ENCODE measurements at places on chromosomes 4 and X.

DNA sequence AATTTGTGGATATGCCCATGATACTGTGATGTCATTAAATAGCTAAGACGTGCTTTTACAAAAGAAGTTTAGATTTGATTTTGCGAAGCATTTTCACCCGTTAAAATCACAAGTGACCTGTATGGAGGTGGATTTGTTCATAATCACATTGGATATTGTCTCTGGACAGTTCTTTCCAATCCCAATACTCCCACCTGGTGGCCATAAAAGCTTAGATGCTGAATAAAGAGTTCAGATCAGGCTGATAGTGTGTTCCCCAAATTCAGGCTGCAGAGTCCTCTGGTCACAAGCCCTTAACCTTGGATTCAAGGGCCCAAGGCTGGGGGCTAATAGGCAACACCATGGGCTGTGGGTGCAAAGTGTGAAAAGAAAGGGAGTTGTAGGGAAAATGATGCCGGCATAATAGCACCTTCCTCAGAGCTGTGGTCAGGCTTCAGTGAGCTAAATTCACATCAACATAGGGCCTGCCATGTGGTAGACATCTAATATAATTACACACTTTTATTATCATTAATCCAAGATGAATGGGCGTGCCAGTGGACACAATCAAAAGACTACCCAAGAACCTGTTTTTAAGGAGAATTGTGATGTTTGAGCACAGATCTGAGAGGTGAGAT is 28.1 kb downstream of the SMIM43 start:
- peak; percentile 68 for DNase-seq

- no peak for DNase-seq
Observed at GRCh38 chrX:134480061-134480460, 20.1 kb downstream of the HPRT1 start.

- no peak for DNase-seq
Observed at GRCh38 chr4:152610131-152610530, 69.7 kb downstream of the TMEM154 start.

- DNase-seq: no peak
Observed at GRCh38 chr4:164293203-164293602, 460.7 kb upstream of the SMIM31 start.

DNA sequence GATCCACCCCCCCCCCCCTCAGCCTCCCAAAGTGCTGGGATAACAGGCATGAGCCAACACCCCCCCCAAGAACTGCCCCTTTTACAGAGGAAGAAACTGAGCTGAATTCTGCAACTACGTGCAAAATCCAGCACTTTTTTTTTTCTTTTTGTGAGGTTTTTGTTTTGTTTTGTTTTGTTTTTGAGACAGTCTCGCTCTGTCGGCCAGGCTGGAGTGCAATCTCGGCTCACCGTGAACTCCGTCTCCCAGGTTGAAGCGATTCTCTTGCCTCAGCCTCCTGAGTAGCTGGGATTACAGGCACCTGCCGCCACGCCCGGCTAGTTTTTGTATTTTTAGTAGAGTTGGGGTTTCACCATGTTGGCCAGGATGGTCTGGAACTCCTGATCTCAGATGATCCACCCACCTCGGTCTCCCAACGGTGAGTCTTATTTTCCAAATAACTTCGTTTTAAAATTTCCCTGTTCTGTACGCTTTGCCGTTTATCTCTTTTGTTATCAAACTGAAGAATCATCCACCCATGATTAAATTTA is 4.9 kb downstream of the CRLF2 start:
- no peak for DNase-seq

DNA sequence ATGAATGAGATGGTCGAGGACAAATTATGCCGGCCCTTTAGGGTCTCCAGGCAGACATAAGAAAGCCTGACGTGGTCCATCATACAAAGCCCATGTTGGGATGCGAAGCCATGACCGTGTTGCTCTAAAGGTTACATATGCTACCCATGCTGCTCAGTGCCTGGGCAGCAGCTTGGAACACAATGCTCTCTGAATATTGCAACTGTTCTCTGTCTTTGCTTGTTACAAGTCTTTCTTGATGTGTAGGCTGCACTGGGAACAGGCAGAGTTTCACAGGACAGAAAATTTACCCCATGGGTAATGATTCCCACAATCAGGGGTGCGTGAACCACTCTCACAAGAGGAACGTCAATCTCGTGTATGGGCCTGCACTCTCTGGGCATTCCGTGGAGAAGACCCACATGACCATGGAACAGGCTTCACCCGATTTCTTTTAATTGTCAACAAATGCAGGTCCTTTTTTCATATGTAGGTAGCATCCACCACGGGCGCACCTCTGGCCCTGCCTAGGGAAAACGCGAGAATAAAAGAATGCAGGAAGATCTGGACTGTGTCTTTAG is 66.3 kb downstream of the NBDY start:
- no peak for DNase-seq

DNA sequence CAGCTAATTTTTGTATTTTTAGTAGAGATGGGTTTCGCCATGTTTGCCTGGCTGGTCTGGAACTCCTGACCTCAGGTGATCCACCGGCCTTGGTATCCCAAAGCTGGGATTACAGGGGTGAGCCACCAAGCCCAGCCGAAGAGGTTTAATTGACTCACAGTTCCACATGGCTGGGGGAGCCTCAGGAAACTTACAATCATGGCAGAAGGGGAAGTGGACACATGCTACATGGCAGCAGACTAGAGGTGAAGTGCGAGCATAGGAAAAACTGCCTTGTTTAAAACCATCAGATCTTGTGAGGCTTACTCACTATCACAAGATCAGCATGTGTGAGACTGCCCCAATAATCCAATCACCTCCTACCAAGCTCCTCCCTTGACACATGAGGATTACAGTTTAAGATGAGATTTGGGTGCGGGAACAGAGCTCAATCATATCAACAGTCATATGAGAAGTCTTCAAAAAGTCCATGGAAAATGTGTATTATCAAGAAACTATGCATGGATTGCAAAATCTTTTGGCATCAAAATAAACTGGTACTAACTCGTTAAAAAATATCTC is 25.8 kb upstream of the RPL39 start:
- DNase-seq: no peak

- DNase-seq: no peak
Observed at GRCh38 chrX:138945219-138945618, 233.7 kb upstream of the FGF13 start.

GRCh38 chr4:119490335-119490734 is 138.3 kb downstream of the PDE5A start:
- peak; percentile 19 for DNase-seq

GRCh38 chrX:104745152-104745551 is 179.2 kb downstream of the IL1RAPL2 start:
- no peak for DNase-seq

DNA sequence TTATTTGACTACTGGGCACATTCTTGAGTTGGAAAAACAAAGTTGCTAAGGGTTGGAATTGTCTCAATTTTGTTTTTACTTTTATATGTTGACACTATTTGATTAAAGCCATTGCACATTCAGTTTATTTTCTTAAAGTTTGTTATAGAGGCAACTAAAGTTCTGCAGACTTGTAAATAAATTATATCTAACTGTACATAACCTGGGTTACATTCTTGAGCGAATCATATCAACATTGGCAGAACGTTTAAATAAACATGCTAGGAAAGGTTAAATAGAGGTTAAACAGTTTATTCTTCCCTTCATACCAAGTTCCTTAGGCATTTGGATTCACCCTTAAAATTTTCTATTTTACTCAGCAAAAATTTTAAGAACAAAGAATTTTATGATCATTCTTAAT is 74.5 kb downstream of the UCHL1 start:
- DNase-seq: no peak

GRCh38 chrX:123882391-123882790 is 22.5 kb downstream of the XIAP start:
- no peak for DNase-seq

DNA sequence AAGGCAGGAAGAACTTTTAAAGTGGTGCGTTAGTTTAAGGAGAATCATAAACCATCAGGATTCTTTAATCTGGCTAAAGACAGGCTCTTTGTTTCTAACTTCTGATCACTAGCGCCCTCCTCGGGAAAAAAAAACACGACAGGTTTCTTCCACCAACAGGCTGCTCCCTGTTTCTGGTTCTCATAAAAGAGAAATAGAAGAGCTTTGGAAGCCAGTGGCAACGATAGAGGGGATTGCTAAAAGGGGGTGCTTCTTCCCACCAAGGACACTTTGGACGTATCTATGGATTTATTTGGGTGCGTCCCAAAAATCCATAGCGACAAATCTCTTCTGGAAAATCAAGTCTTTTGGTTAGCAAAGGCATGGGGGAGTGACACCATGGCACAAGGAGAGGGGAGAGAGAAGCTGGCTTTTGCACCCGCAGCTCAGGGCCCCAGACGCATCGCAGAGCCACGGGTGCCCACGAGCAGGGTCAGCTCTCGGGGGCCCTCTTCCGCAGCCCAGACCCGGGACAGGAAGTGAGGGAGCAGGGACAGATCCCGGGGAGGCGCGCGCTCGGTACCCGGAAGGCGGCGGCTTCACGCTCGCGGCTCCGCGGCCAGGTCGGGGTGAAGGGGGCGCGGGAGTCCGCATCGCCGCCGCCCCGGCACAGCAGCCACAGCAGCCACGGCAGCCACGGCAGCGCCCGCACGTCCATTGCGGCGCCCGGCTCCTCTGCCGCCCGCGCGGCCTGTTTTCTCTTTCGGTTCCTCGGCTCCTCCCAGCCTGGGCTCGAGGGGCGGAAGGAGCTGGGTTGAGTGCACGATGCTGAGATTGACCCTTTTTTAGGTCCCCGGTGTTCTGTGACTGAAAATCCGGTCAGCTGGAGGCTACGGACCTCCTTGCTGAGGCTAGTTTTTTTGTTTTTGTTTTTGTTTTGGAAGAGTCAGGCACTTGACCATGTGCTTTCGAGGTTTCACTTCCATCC is at the start of gene CTSO:
TSS of gene CTSO (minus strand) at position 716 of the 967 bp plus-strand sequence. CDS start at position 697, 19 bp downstream.
- DNase-seq: peak; percentile 80

DNA sequence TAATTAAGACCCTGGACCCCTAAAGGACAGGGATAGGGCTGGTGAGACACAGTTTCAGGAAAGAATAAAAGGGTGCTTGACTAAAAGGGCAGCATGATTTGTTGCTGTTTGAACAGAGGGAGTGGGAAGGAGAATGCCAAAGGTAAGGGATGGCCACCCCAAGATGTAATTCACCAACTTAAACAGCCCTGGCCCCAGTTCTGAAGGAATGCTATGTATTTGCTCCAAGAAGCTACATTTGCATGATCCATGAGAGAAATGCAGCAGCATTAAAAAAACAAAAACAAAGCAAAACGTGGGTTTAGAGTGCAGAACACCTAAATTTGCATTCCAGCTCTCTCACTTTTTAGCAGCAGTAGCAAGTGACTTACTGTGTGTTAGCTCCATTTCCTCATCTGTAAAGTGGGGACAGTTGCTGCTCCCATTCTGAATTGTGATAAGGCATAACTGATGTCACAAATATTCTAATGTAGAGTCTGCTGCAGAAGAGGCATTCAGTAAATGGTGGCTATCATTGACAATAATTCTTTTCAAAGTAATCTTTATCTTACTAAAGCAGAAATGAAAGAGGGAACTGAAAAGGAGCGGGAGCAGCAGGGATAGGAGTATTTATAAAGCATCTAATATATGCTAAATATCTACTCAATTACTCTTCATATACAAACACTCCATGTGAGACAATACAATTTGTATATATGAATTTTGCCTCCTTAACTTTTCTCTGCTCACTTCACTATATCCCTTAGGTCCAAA is 115.8 kb downstream of the PPARGC1A start:
- DNase-seq: no peak

- peak; percentile 32 for DNase-seq
Observed at GRCh38 chr4:157220371-157220881, at the start of gene GRIA2. TSS of gene GRIA2 (plus strand) at chr4:157220728. CDS start at chr4:157221043, 315 bp downstream.

GRCh38 chr4:150050566-150050965 is 27.7 kb upstream of the DCLK2 start:
- no peak for DNase-seq

GRCh38 chrX:113157496-113157895 is 316.9 kb upstream of the AMOT start:
- no peak for DNase-seq

DNA sequence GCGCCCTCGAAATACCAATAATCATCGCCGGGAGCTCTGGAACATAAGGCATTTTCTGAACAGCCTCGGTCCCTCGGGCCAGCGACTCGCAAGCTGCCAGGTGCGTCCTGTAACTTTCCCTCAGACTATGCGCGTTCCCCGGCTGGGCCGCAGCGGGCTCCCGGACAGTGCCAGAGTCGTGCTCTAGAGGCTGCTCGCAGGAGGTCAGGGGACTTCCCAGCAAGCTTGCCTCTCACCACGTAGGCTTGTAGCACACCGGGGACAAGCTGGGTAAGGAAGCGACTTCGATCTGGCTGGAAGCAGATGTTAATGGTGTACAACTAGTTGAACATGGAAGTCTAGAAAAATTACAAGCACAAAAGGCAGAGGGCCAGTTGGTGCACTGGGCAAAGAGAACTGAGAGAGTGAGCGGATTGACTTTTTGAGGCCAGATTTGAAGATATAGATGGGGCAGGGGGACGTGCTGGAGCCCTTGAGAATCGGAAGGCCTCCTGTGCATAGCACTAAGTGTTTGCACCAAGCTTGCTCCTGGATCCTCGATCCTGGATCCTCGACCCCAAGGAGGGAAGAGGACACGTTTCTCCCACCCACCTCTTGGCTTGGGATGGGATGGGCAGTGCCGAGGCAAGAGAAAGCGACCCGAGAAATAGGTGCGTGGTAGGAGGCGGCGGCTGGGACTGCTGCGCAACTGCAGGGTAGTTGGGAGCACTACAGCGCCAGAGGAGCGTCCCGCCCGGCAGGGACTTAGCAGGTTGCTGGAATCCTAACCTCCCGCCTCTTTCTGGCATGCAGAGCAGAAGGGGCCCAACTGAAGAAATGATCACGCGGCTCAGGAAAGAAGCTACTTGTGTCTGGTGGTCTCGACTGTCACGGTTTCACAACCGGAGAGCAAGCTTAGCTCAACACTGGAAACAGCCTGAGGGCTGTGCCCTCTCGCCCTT is 19.9 kb upstream of the ZIC3 start:
- DNase-seq: no peak

DNA sequence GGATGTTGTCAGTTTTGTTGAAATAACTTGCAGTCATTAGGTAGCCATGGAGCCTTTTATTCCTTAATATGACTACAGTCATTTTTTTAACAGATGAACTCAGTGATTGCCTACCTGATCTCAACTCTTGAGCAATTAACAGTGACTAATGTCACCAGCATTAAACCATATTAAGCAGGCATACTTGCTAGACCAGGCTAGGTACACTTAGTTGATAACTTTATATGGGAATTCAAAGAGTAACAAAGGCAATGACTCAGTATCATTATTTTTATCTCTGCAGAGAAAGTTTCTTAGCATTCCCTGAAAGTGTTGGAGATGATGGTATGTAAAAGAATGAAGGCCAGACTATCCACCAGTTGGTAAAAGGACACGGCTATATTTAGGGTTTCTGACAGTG is at the start of gene C4orf54:
TSS of gene C4orf54 (minus strand) at position 31 of the 400 bp plus-strand sequence. CDS start 3,180 bp downstream, outside the sequence.
- no peak for DNase-seq

DNA sequence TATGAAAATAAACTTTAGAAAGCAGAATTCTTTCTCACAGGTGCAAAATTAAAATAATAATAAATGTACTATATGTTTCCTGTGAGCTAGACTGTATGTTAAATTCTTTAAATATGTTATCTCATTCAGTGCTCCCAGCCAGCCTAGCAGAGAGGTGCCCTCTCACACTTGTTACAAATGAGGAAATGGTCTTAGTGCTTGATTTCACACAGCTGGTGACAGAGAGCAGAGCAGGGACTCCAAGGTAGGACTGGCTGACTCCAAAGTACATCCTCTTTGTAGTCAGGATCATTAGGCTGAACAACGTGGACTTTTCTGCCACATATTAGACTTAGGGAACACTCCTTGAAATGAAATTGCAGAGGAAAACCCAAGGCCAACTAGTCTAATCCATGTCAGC is 72.0 kb upstream of the HHIP start:
- DNase-seq: no peak

Measured in hematopoietic multipotent progenitor cell treated with erythropoietin and hydrocortisone succinate and interleukin-3 and kit ligand, for 8 days (in vitro differentiated cells).